Nephron progenitor cell (in vitro differentiated cells): ENCODE measurements at places on chromosomes 6 and 20.

GRCh38 chr20:40265825-40266533, 423.1 kb downstream of the MAFB start:
- no peak for DNase-seq

DNA sequence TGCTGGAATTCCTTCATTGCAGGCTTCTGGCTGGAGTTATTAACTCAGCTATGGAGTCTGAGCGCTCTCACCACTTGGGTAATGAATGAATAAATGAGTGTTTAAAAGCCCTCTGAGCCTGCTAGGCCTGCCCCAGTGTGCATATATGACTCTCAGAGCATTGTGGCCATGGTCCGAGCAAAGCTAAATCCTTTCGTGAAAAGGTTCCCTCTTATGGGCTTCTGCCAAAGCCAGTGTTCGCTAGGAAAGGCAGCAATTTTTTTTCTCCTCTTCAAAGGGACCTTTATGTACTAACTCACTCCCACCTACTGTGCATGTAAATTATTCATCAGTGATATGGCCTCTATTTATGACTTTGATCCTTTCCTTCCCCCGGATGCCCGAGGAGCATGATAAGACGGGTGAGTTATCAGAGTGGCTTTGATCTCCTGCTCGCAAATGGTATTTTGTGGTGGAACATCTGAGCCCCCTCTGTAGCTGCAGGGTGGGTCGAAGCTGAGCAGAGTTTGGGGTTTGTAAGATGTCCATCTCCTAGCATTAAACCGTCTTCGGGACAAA, 88.6 kb downstream of the LINC00237 start:
- no peak for DNase-seq

GRCh38 chr6:147378819-147379218, 129.7 kb upstream of the SAMD5 start:
- DNase-seq: no peak

DNA sequence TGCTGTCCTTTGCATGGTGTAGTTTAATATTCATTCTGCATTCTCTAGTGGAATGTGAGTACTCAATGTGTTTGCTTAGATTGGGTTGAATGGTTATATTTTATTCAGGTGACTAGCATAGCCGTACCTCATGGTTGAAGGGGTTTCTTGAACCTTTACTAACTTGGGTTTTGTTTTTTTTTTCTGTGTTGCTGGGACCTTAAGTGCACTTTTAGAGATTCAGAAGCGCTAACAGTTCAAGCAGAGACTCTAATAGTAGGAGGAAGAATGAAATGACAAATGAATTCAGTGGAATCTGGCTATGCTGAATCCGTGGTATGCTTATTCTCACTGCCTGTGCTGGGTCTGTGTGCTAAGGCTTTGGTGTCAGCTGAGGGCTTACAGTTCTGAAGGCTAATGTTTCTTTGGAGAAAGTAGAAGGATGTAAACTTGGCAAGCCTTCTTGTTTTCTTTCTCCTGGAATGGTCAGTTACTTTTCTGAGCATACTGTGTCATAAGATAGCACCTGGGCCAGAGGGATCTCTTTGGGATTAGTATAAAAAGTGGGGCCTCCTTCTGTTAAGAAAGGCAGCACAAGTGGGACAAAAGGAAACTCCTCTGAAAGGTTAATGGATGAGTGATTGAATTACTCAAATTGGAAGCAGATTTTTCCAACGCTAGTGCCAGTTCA, 28.7 kb downstream of the RNF144B start:
- DNase-seq: no peak

GRCh38 chr20:50387218-50387995, 122.8 kb upstream of the PTPN1 start:
- DNase-seq: no peak

DNA sequence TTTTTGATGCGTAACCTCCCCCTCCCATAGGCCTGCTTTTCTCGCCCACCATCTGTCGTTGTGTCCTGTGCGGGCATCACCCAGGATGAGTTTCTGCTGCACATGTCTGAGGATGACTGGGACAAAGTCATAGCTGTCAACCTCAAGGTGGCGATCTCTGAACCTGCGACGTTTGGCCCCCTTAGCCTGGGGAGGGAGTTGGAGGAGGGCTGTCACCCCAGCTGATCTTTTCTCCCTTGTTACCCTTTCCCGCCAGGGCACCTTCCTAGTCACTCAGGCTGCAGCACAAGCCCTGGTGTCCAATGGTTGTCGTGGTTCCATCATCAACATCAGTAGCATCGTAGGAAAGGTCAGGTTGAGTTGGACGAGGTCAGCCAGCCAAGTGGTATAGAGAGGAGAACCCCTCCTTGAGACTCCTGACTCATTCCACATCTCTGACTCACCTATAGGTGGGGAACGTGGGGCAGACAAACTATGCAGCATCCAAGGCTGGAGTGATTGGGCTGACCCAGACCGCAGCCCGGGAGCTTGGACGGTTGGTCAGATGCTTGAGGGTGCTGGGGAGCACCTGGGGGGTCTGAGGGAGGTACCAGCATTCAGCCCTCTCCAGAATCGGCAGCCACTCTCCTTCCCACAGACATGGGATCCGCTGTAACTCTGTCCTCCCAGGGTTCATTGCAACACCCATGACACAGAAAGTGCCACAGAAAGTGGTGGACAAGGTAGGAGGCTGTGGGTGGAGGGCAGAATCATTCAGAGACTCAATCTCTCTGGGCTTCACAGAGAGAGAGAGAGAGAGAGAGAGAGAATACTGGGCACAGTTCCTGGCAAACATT, 954 bp downstream of the HSD17B8 start:
- no peak for DNase-seq

DNA sequence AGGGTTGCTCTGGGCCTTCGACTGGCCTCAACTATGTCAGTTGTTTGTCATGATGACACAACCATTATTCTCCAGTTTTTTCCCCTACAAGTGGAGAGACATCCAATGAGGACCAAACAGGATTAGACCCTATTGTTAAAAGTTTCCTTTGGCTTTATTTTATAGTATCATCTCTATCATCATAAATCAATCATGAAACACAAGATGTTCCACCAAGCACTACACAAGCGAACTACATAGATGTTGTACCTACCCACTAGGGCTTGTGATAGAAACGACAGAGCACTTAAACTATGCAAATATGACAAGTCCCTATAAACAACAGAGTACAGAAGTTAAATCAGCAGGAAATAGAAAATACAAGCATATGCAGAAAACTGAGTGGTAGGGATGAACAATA, 422.5 kb upstream of the MARCKS start:
- DNase-seq: no peak

DNA sequence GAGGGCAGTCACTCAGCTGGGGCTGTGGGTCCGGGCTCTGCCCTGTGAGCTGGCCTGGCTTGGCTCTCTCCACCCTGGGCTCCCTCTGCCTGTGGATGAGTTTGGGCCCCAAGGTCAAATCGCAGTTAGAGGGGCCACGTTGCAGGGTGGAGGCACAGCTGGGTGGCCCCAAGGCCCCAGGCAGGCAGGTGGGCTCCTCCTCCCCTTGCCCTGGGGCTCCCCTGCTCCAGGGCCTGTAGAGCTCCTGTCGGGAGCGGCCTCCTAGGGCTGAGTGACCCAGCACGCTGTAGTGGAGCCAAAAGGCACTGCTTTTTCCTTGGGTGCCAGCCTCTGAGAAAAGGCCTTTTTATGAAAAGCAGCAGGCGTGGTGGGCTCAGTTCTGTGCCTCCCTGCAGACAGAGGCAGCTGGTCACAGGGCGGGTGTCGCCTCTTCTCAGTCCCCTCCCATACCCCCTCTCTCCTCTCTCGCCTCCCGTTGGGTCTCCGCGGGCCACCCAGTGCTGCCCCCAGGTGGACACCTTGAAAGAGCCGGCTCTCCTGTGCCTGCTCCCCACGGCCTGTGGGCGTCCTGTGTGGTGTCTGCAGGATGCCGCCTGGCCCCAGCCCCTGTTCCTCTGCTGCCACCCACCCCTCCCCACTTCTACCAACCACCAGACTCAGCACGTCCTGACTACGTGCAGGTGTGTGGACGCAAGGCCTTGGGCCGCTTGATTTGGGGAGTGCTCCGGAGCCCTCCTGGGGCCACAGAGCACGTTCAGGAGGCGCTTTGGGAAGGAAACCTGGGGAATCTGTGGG, 13.2 kb downstream of the SS18L1 start:
- DNase-seq: peak; percentile 85

DNA sequence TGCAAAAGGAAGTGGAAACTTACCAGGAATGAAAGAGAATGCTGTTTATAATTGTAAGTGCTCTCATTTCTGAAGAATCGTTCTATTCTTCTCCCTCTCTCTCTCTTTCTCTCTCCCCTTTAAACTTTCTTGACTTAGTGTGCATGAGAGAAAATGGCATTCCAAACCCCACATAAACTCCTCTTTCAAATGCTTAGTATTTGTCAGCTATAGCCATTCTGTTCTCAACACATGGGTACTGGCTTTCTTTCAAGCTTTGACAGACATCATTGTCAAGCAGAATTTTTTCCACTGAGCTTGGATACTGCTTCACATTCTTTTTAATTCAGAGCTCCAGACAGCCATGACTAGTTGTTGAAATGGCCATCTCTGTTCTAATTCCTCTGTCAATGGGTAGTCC, 51.1 kb upstream of the PREP start:
- DNase-seq: no peak

- DNase-seq: no peak
These were observed 420.3 kb upstream of the NRSN1 start for GRCh38 chr6:23705697-23706096.
